Stimulated activated CD8-positive, alpha-beta memory T cell treated with anti-CD3 and anti-CD28 coated beads, Interleukin-2, amount 100 ng/mL, for 48 hours (primary cell): ENCODE measurements at places on chromosomes 5 and 9.

DNA sequence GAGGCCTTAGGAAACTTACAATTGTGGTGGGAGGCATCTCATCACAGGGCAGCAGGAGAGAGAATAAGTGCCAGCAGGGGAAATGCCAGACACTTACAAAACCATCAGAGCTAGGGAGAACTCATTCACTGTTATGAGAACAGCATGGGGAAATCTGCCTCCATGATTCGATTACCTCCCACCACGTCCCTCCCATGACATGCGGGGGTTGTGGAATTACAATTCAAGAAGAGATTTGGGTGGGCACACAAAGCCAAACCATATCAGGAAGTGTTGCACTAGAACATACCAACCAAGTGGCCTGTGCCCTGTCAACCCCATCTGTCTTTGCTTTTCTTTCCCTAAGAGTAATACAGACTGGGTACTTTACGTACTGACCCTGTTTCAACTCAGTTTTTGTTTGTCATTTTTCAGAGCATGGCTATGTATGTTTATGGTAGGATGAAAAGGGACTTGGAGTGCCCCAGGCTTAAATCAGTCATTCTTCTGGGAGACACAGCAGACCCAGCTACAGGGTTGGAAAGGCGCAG, 58.3 kb upstream of the TGFBR1 start:
- DNase-seq: no peak

- no peak for DNase-seq
Observed at GRCh38 chr5:60482301-60482700, 217.7 kb downstream of the DEPDC1B start.

DNA sequence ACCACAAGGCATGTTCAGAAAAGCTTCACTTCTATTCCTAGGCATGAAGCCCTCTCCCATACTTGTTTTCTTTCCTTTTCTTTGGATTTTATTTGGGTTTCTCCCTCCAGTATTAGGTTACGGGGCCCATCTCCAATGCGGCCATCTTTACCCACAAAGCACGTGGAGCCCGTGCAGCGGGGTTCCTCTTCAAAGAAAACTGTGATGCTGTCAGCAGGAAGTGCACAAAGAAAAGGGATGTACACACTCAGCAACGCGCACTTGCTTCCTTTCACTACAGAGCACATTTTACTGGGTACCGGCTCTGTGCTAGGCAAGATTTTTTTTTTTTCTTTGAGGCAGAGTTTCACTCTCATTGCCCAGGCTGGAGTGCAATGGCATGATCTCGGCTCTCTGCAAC, 106.6 kb downstream of the COL23A1 start:
- peak; percentile 8 for DNase-seq

GRCh38 chr5:98975682-98976407, 47.0 kb upstream of the CHD1 start:
- DNase-seq: no peak

DNA sequence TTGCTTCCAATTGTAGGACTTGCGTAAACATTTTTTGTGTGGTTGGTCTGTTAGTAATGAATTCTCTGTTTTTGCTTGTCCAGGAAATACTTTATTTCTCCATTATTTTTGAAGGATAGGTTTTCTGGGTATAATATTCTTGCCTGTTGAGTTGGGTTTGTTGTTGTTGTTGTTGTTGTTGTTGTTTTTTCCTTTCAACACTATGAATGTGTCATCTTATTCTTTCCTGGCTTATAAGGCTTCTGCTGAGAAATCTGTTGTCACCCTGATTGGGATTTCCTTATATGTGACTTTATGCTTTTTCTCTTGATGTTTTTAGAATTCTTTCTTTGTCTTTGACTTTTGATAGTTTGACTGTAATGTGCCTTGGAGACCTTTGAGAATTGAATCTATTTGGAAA, 39.8 kb downstream of the SLF1 start:
- no peak for DNase-seq

GRCh38 chr5:34047774-34048572, 5.0 kb upstream of the C1QTNF3 start:
- DNase-seq: no peak

DNA sequence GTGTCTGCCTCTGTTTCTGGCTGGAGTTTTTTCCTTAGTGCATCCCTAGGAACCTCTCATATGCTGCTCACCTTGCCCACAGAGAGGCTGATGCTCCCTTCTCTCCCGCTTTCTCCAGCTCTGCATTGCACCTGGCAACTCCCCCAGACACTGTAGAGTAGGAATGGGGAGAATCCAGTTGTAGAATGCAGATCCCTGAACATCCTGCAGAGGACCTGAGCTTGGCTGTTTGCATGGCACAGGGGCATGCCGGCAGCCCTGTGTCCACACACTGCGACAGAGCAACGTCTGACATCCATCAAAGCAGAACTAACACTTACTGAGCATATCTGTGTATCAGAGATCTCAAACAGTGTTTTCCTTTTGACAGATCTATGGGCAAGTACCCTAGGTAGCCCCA, 19.9 kb downstream of the IDNK start:
- no peak for DNase-seq

GRCh38 chr5:154776167-154776566, 21.0 kb downstream of the LARP1 start:
- DNase-seq: no peak

- DNase-seq: no peak
Observed at GRCh38 chr9:2817999-2818803, 25.7 kb downstream of the PUM3 start.

- no peak for DNase-seq
Observed at GRCh38 chr9:69299826-69300225, 25.2 kb upstream of the ENTREP1 start.

DNA sequence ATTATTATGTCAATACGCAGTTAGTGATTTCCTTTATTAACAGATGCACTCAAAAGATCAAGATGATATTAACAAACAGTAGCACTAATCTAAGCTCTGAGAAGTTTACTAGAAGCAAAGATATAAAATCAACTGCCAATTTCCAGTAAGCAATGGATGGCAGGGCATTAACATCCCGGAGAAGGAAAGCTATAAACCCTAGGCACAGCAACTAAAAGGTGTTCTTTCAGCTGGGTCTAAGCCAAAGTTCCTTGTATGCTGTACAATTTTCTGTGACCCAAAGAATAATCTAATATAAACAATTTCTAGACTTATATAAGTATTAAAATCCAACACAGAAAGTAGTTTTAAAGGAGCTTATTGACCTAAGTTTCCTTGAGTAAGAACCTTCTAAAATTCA, 39.4 kb downstream of the PJA2 start:
- DNase-seq: no peak

DNA sequence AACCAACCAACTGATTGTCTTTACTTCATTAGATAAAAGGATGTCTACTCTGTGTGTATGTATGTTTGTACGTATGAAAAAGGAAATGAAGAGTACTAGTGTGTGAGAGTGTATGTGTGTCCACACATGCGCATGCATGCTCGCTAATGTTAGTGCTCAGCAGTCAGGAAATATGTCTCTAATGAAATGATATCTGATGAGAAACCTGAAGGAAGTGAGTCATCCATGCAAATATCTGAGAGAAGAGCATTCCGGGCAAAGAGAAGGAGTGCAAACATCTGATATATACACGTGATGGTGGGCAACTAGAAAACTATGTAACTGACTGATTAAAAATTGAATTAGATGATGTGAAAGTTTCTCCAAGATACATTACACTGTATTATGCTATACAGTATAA, 29.6 kb upstream of the UGCG start:
- DNase-seq: no peak
